ENCODE measurements at places on chromosomes 2 and 18.

DNA sequence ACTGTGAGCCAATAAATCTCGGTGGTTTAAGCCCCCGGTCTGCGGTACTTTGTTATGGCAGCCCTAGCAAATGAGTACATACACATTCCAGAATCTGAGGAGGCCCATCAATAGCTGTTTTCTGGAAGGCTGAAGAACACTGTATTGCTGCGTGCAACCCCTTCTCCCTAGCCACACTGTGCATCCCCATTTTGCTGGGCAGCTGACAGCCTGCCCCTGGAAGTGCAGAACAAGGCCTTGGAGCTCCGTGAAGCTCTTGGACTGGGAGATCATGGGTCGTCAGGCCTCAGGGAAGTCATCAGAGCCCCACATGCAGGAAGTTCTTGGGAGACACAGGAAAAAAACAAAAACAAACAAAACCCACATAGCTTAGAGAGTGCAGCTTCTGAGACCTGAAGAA, 90.6 kb upstream of the ST6GAL2 start:
- no peak for DNase-seq

DNA sequence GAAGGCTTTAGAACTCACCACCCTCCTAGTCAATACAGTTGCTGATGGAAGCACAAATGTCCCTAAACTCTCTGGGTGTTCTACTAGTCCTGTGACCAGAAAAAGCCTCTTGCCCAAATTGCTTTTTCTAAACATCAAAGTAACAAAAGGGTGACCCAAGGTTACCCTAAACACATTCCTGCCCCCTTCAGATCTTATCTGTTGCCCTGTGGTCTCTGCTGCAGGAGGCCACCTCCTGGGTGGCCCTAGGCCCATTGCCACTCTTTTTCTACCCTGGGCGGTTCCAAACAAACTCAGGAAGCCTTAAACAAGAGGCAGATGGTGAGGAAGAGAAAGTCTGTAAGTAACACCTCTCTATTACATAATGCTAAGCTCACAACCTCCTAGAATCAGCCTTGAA, 3.3 kb downstream of the RNF152 start:
- DNase-seq, result no peak

DNA sequence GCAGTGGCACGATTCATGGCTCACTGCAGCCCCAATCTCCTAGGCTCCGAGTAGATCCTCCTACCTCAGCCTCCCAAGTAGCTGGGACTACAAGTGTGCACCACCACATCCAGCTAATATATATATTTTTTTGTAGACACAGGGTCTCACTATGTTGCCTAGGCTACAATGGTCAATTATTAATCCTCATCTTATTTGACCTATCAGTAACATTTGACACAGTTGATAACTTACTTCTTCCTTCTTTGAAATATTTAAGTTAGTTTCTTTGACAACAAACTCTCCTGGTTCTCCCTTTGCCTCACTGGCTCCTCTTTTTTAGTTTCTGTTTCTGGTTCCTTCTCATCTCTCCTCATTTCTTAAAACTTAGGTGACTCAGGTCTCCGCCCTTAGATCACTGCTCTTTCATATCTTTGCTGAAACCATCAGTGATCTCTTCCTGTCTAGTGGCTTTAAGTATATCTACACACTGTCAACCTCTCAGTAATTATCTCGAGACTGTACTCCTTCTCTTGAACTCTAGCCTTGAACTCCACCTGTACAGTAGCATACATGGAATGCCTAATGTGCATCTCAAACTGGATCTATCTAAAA, 11.5 kb downstream of the PGAP1 start:
- no peak for DNase-seq

DNA sequence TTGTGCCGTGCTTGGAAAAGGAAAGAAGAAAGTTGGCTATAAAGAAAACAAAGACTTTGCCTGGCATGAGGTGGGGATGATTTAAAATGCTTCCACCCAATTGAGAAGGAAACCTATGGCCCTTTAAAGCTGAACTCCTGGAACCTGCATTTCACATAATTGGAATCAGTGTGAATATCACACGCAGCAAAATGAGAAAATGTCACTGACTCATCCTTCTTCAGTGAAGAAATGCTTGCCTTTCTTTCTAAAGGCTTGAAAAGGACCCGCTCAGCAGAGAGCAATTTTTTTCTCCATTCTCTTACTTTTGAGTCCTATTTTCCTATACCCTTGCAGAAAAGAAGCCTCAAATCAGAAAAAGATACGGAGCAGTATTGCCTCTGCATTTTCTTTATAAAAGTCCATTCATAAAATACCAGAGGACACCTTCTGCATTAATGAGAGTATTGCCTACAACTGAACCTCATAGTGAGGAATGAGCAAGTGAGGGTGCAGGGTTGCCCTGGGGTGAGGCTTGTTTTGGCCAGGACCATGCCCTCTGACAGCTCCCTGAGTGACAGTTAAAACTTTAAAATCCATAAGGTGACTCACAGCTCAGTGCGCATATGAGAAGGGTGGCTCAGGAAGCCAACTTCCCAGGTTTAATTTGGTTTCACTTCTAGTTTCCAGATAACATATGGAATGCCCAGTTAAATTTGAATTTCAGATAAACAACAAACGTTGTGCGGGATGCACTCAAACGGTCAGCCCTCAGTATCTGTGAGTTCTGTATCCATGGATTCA, 191.9 kb upstream of the GYPC start:
- no peak for DNase-seq

DNA sequence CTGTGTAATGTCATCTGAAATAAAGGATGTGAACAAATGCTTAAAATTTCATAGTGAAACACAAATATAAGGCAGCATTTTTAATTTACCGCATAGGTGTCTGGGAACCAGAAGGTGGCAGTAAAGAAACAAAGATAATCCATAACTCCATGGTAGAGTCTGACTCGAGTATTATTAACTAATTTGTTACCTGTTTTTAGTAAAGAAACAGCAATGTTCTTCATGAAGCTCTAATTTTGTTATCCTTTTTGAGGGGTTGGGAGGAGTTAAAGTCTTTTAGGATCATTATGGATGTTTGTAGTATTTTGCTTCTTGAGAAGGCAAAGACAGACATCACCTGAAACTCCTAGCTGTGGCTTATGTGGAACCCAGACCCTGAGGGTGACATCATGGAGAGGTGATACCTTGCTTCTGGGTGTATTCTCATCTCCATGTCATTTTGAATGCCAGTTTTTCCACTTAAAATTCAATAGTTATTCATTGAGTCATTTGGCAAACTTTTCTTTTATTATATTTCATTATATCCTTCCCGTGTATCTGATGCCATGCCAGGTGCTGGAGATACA, 286.2 kb upstream of the EPAS1 start:
- no peak for DNase-seq

DNA sequence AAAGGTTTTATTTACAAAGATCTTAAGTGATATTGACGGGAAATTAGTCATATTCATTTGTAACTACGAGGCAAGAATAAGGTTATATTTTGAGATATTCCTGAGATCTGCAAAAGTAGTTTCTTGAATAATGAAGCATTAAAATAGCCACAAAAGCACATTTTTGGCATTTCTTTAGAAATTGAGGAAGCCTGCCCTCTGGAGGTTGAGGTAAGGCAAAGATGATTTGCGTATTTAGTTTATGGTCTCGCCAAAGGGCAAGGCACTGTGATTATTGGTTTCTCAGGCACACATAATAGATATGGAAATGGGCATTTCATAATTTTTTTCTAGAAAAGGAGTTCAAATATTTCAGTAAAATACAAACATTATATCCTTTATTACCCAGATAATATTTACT, 143.7 kb upstream of the RPRM start:
- no peak for DNase-seq

GRCh38 chr2:208266553-208266893, 468 bp downstream of the PIKFYVE start:
- DNase-seq, result no peak

- no peak for DNase-seq
Measured at GRCh38 chr18:68791801-68792200, 6.1 kb upstream of the CCDC102B start.

- DNase-seq, result no peak
Measured at GRCh38 chr2:54279385-54279784, 23.4 kb upstream of the TSPYL6 start.

DNA sequence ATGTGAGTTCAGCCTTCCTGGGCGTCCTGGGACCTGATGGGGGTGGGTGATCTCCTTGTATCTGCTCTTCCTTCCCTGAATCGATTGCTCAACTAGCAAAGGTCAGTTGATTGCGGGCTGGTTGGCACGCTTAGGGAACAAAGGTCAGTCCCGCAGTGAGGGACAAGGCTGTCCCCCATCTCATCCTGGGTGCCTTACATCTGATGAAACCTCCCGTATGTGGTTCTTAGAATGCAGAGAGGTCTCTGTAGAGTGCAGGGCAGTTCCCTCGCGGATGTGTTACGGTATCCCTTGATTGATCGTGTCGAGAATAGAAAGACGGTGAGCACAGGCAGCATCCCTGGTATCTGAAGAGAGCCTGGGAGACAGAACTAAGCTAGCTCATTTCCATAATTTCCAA, 56.4 kb upstream of the RBM44 start:
- no peak for DNase-seq

DNA sequence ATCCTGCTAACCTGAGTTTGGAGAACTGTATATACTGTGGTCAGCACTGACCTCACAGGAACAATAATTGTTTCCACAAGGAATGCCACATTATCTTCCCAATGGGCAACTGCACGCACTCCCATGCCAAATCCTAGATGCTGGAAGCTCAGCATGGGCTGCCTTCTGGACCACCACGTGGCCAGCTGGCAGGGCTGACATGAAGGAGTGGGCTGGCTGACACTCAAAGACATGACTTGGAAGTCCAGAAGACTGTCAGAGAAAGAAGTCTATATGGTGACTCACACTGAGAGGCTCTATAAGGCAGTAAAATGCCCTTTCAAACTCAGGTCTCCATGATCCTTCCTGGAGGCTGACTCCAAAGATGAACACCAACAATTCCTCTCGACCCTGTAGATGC, 98.4 kb upstream of the RNF152 start:
- no peak for DNase-seq

GRCh38 chr2:129092956-129093355, 774.3 kb upstream of the HS6ST1 start:
- no peak for DNase-seq

DNA sequence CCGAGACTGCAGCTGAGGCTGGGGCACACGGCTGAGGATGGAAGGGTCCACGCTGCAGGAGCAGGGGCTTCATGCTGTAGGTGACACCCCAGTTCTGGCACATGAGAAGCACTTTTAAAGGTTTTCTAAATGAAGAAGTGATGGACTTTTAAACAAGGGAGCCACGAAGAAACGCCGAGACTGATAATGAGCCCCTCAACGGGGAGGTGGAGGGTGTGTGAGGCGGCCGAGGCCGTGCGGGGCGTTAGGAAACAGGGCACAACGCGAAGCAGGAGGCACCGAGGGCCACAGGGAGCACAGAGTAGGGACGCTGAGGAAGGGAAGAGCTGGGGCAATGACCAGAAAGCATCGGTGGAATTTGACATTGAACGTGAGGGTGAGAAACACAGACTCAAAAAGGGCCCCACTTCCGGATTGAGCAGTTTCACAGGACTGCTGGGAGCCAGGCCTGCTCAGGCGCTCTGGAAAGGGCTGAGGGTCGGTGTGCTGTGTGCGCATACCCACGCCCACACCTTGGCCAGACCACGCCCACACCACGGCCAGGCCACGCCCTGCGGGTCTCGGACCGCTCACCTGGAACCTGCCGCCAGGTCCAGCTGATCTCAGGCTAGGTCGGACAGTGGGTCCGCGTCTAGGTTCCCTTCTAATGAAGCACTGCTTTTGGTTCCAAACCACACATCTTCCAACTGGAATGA, 115.7 kb downstream of the GYPC start:
- DNase-seq, result no peak

- no peak for DNase-seq
Measured at GRCh38 chr2:132911726-132912724, 242.0 kb upstream of the LYPD1 start.

- no peak for DNase-seq
Measured at GRCh38 chr2:101329026-101329425, 20.5 kb upstream of the RNF149 start.

- DNase-seq, result no peak
Measured at GRCh38 chr2:129868151-129868550, 111.3 kb upstream of the RAB6C start.

- DNase-seq, result no peak
Measured at GRCh38 chr2:102660574-102660973, 41.2 kb downstream of the SLC9A2 start.

GRCh38 chr18:67639872-67640271, 123.4 kb upstream of the DSEL start:
- DNase-seq, result no peak

- DNase-seq, result no peak
Measured at GRCh38 chr2:107325981-107326786, 440.2 kb upstream of the ST6GAL2 start.

GRCh38 chr2:169362118-169362893, at the start of gene LRP2:
LRP2 (minus strand) TSS chr2:169362534; CDS start chr2:169362399, 135 bp downstream.
- no peak for DNase-seq

DNA sequence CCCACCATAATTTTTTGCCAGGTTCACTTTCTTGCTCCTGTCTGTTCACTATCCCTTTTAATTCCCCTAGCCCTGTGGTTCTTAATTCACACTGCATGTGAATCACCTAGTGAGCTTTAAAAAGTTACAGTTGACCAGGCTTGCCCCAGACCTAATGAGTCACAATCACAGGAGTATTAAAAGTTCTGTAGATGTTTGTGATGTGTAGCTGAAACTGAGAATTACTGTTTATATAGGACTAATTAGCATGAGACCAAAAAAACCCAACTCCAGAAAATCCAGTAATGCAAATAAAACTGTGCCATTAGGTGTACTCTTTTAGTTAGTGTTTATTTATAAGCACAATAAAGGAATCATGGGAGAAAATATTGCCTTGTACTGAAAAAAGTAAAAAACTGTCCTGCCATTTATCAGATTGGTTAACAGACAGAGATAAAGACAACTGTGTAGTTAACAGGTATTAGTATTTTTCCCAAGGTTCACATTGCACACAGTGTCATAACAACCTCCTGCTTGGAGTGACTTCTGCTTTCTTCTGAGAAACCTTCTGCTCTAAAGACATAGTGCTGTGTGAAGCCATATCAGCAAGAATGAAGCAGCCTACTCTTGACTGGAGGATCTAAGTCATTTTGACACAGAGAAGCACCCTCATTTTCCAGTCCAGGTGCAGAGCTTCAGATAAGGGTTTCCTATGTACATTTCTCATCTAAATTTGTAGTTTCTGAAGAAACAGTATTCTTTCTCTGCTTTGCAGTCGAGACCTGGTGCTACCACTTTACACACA, 39.0 kb downstream of the VAPA start:
- DNase-seq, result no peak

DNA sequence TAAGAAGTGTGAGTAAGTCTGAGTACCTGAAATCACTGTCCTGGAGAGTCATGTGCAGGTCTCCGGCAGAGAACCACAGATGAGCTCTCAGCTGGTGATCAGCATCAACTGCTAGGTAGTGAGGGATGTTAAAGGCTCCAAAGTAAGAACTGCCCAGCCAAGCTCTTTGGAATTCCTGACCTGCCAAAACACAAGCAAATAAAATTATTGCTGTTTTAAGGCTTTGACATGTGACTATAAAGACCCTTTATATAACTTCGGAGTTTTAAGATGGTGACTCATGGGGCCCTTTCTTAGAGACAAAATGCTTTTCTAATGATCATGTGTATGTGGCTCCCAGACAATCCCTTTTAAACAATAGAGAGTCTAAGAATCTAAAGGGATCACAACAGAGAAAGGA, 855.7 kb downstream of the TRIB2 start:
- DNase-seq, result no peak

Data from stimulated activated CD8-positive, alpha-beta memory T cell treated with anti-CD3 and anti-CD28 coated beads, Interleukin-7, amount 100 ng/mL, for 24 hours (primary cell).